ENCODE measurements at places on chromosomes 11 and 22. TPM values are rescaled to one million over a fixed set of nuclear protein-coding genes. Genes with fewer than 3 reads are reported as not detected.

- DNase-seq = peak; percentile 68
Observed at GRCh38 chr11:68412593-68413475, 47.7 kb upstream of the PPP6R3 start.

Gene OTOG
- total RNA-seq = not detected

- no peak for DNase-seq
Observed at GRCh38 chr11:64734811-64735724, 8.9 kb downstream of the RASGRP2 start.

GRCh38 chr11:35168671-35169070 lies 29.7 kb downstream of the CD44 start:
- DNase-seq = no peak

DNA sequence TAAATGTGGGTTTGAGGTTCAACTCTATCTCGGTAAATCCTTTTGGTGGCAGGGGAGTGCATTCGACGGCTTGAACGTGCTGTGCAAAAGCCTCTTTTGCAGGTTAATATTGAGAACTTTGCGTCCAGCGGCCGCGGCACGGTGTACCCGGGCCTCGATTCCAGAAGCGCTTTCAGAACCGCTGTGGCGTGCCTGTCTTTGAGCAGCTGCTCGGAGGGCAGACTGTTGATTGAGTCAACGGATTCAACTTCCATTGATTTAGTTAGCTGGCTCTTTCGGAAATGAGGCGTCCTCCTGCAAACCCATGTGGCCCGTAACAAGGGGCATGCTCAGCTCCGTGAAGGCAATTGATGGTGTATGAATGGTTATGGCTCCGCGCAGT lies 1247.8 kb downstream of the BRD1 start:
- no peak for DNase-seq

DNA sequence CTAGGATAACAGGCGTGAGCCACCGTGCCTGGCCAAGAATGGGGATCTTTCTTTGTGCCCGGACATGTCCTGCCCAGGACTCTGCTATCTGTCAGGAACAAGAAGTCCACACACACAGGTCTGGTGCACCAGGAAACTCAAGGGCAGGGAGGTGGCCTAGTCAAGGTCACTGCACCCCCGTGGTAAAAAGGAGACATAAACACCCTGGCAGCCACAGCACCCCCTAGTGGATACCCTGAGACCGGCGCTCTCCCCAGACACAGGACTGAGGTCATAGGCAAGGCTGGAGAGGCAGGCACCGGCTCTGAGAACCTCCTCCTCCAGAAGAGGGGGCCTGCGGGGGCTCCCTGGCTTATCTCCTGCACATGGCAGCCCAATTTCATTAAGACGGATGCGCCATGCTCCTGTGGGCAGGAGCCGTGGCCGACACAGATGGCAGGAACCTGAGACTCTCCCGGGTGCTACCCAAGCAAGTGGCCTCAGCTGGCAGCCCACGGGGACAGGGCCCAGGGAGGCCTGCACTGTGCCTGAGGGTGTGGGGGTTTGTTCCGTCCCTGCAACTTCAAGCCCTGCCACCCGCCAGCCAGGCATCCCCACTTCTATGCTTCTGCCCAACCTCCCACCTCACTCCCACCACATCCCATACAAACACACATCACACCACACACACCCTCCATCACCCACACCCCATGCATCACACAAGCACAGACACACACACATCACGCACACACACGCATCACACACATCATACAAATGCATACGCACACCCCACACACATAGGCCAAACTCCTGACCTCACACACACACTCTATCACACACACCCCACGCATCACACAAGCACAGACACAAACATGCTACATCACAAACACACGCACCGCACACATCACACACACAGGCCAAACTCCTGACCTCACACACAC lies 19.6 kb downstream of the MACROD1 start:
- DNase-seq = peak; percentile 98

Gene SLC37A2
- total RNA-seq = 0.29 TPM

Gene ACO2
- total RNA-seq = 60.4 TPM

DNA sequence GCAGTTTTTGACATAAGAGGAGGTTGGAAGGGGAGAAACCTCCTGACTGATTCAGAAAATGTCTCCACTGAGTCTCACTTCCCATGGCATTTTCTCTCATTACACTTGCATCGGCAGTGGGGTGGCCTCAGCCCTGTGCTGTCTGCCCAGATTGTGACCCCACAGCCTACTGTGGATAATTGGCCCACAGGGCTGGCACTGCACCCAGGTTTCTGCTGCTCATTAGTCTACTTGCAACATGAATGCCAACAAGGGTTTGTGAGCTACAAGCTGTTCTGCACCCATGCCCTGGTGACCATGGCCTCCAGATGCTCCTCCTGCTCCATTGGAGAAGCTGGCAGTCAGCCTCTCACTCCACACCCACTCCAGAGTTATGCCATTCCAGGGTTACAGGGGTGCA lies 296.0 kb downstream of the CTTN start:
- peak; percentile 23 for DNase-seq

Gene UCP3
- 0.59 TPM for total RNA-seq

Gene OR4A5
- not detected for total RNA-seq

- no peak for DNase-seq
Observed at GRCh38 chr22:28435982-28436381, 243.7 kb downstream of the TTC28 start.
